Epithelial cell of esophagus (primary cell): ENCODE measurements at places on chromosomes 6 and 20.
A peak's percentile ranks its signal among the peaks of the same experiment; 100 is the strongest.

DNA sequence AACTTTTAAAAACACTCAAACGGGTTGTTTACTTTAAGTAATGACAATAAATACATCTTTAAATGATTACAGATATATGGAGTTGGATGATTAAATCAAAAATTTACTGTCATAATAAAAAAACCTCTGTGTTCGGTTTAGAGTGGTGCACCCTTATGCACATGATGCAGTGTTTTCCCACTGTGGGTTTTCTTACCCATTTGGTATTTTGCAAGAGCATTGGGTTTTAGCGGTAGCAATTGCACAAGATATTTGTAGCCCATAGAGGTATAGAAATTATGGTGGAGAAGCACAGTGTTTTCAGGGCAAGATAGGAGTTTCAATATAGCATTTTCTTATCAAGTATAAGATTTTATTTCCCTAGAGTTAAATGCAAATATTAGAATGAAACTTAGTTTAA lies 410.8 kb upstream of the PLCB4 start:
- no peak for DNase-seq

GRCh38 chr6:37396571-37397180 lies 36.3 kb upstream of the CMTR1 start:
- DNase-seq: no peak

DNA sequence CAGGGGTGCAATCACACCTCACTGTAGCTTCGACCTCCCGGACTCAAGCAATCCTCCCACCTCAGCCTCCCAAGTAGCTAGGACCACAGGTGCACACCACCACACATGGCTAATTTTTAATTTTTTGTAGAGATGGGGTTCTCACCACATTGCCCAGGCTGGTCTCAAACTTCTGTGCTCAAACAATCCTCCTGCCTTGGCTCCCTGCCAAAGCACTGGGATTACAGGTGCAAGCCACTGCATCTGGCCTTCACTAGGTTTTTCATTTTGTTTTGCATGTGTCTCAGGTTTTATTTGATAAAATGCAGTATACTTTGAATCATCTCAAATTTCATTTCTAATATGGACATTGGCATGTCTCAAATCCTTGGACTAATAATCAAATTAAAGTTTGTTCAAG lies 98.7 kb downstream of the SLC16A10 start:
- no peak for DNase-seq

DNA sequence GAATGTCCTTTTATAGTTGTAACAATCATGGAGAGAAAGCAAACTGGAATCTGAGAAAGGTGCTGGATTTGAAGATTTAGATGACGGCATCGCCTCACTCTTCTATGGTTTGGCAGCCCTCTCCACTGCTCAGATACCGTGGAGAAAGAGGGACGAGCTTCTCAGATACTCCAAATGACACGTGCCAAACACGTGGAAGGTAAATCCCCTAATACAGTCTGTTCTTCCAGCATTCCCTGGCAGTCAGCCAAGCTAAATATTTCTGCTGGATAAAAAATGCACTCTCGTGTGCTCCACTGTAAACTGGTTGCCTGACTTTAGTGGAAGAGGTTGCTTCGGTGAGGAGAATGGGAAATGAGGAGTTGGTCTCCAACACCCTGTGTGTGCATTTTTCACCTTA lies 16.7 kb upstream of the PRDM1 start:
- DNase-seq: peak; percentile 84

DNA sequence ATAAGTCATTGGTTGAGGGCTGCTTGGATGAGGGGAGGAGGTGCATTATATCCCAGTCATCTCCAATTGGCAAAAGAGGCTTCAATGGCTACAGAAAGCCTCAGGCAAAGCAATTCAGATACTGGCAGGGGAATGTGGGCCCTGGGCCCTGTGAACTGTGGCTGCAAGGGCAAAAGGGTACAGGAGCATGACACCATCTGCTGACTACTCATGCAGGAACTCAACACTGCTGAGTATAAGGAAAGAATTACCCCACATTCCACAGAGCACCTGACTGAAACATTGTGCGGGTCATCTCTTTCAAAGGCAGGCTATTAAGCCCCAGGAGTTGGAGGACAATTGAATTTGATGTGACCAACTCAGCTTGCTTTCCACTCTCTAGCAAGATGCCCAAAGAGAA lies 92.1 kb upstream of the SPTLC3 start:
- DNase-seq: peak; percentile 32

DNA sequence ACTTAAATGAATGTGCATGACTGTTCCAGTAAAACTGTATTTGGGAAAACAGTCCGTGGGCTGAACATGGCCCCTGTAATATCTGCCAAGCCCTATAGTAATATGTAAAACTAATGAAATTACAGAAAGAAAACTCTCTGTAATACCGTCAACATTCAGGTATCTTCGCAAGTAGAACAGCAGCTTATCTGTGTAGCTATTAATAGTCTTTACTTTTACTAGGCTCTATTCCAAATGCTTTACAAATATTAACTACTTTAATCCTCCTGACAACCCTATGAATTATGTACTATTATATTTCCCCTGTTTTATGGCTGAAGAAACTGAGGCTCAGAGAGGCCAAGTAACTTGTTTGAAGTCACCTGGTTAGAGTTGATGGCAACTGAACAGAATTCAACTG lies 57.1 kb downstream of the DAAM2 start:
- no peak for DNase-seq

- peak; percentile 22 for DNase-seq
These were observed 53.4 kb upstream of the TMEM30A start for GRCh38 chr6:75337835-75338580.

DNA sequence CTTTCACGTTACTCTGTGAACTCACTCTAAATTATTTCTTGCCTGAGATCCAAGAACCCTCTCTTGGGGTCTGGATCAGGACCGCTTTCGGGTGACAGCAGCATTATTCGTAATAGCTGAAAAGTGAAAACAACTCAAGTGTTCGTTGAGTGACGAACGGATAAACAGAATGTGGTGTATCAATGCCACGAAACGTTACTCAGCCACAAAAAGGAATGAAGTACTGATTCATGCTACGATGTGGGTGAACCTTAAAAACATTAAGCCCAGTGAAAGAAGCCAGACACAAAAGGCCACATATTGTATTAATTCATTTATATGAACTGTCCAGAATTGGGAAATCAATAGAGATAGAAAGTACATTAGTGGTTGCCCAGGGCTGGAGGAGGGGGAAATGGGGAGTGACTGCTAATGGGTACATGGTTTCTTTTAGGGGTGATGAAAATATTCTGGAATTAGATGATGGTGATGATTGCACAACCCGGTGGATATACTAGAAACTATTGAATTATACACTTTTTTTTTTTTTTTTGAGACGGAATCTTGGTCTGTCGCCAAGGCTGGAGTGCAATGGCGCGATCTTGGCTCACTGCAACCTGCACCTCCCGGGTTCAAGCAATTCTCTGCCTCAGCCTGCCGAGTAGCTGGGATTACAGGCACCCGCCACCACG lies 8.4 kb downstream of the PTGIS start:
- no peak for DNase-seq

DNA sequence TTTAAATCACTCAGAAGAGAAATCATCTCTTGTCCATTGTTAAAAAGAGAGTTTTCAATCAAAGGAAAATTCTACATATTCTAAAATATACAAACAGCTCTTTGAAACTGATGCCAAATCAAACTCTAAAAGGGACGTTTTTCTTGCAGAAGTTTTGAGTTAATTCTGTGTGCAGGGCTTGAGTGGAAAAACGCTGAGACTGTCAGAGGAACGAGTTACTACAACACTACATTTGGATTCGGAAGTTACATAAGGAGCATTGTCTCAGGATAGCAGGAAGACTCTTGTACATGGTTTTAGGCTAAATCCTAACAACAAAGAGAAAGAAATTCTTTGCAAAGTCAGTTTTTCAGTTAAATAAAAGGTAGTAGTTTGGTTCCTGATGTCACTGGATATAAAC lies 155.7 kb upstream of the SUPT3H start:
- DNase-seq: peak; percentile 8

GRCh38 chr6:37856285-37856684 lies 36.8 kb downstream of the ZFAND3 start:
- DNase-seq: no peak

DNA sequence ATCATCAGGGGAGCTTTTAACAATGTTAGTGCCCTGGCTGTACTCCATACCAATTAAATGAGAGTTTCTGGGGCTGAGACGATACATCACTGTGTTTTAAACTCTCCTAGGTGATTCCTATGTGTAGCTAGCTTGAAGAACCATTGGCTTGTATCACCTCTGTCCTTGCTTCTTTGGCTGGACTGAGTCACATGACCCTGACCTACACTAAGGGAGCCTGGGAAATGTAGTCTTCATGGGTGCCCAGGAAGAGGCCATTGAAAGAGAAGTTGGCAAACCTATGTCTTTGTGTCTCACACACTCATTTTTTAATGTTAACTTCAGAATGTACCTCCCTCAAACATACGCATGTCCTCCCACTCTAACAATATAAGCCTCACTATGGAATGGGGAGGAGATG lies 506.6 kb downstream of the DHX35 start:
- no peak for DNase-seq

DNA sequence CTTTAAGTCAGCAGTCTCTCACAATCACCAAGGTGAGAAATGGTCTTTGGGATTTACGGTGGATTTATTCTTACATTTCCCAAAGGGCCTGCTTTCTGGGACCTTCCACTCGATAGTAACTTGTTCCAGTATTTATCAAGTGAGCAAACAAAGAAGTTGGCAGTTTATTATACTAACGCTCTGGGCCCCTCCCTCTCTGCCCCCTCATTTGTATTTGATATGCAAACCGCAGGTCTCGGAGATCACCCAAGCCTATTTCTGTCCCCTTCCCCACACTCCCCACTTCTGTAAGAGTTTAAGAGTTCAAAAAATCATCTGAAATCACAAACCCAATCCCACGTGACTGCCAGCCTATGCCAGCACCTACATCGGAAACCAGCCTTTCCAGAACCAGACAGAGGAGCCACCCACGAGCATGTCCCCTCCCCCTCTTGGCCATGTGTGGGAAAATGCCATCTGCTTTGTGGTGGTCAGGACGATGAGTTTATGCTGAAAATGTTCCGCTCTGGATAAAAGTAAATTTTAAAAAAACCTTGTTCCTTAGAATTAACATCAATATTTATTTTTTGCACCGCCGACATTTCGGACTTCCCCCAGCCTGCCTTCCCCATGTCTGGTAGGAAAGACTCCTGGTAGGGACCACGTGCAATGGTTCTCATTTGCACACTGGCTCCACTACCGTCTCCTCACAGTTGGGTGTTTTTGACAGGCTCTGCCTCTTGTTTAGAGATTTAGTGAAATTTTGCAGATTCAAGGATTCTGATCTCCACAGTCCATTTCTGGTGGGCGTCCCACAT lies 281.0 kb downstream of the TFAP2C start:
- no peak for DNase-seq

- peak; percentile 25 for DNase-seq
These were observed 213.2 kb upstream of the NT5E start for GRCh38 chr6:85236636-85237035.
